ENCODE measurements at places on chromosomes 11 and 22.

DNA sequence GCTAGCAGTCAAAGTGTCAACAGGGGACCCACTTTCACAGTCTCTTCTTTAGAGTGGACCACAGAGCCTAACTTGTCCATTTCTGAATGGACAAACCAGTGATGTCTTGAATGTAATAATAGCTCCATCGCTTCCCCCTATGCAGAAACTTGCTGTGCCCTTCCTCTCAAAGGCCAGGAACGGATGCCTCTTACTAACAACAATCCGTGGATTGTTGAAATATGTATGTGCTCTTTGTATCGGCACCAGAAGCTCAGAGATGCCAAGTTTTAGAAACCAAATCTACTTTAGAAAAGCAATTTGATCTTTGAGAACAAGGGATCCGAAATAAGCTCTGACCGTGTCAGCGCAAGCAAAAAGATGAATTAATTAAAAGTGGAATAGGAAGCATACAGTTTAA is 259.5 kb upstream of the POU2AF2 start:
- ATAC-seq: no peak

GRCh38 chr22:17988800-17989513 is 35.4 kb downstream of the MICAL3 start:
- ATAC-seq: no peak

- ATAC-seq: no peak
Observed at GRCh38 chr11:130775306-130776060, 140.8 kb downstream of the SNX19 start.

DNA sequence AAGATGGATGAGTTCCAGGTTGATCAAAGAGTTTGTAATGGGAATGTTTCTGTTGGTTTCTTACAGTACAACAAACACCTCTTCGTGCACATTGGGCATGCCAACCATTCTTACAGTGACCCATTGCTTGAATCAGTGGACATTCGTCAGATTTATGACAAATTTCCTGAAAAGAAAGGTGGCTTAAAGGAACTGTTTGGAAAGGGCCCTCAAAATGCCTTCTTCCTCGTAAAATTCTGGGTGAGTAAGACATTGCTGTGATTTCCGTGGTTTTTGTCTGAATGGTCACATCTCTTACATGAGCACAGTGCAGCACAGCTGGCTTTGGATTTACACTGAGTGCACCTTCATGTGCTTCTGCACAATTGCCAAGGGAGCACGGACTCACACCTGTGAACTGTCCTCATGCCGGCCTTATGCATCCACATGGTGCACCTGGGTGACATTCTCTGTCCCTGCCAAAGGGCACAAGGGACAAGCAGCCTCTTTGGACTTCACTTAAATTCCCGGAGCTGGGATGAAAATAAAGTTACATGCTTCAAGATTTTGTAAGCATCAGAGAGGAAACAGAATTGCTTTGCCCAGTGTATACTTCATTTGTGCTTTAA is 107.1 kb upstream of the RASSF10 start:
- no peak for ATAC-seq

DNA sequence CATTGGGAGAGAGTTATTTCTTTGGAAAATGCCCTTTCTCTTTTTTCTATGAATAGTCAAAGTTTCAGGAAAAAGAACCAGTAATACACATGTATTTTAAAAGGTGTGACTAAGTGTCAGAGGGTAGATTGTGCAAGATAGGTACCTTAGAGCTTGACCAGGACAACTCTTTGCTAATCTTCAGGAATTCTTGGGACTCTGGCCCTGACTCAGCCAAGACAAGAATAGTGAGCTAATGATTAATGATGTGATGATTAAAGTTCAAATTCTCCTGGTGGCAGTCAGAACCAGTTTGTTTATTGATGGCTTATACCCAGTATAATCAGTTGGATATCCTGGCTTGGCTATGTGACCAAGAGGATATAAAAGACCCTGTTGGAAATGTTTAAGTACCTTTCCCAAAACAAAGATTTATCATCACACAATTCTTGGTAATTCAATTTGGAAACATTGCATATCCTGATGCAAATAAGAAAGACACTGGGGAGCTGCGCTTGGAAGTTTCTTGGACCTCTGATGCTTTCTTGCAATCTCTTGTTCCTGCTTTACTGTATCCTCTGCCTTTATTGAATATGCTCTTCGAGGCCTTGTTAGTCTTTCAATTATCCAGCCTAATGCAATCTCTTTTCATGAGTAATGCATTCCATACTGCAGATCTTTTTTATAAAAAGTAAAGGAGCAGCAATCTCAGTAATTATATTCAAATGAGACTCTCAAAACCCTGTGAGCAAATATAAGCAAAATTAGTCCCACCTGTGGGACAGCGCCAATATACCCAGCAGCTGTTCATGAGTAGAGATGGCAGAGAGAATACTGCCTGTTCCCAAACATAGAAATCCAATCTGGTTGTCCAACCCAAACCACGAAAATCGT is 48.0 kb upstream of the CEP126 start:
- peak; percentile 24 for ATAC-seq

- no peak for ATAC-seq
Observed at GRCh38 chr22:32555581-32555980, 81.0 kb downstream of the FBXO7 start.

- peak; percentile 37 for ATAC-seq
Observed at GRCh38 chr11:107840129-107840484, 18.5 kb downstream of the SLC35F2 start.

DNA sequence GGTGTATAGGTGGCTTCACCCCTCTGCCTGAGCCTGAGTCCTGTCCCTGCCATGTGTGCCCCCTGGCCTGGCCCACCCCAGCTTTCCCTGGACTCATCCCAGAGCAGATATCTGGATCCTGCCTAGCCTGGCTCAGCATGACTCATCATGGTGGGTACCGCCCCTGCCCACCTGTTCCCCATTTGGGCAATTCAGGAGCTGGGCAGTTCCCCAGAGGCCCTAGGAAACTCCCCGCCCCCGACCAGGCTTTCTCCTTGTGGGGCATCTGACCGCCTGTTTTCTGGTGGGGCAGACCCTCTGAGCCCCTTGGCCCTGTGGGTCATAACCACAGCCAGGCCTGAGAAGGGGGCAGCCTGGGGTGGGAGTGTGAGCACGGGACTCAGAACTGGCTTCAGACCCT is 4.4 kb downstream of the TSPO start:
- ATAC-seq: no peak

- ATAC-seq: no peak
Observed at GRCh38 chr22:40665312-40665711, 14.0 kb upstream of the MCHR1 start.

DNA sequence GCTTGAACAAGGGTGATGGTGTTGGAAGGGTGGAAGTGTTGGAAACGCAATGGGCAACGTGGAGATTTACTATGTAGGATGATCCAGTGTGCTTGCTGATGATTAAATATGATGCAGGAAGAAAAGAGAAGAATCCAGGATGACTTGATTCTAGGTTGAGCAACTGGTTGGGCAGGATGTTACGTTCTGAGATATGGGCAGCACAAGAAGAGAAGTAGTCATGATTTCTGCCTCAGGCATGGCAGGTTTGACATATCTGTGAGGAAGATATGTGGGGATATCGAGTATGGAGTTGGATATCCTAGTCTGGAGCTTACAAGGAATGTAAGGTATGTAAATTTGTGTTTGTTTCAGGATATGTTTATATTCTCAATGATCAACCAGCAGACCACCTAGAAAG is 1.9 kb downstream of the OR52K1 start:
- no peak for ATAC-seq

- no peak for ATAC-seq
Observed at GRCh38 chr11:65822776-65823528, 10.8 kb upstream of the SNX32 start.

DNA sequence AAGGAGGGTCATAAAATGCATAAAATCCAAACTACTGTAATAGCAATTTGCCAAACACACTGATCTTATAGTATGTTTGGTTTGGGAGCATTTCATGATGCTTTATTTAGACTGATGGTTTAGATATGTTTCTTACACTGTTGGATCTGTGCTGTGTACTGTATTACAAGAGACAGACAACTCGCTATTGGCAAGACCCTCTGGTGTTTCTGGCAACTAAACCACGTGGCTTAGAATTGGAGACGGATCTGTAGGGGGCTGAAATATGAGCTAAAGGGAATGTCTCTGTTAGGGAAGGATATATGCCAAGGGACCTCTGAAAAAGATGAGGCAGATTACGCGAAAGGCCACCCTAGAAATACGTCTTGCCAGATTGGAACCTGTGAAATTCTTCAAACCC is 208.7 kb downstream of the BARX2 start:
- no peak for ATAC-seq

DNA sequence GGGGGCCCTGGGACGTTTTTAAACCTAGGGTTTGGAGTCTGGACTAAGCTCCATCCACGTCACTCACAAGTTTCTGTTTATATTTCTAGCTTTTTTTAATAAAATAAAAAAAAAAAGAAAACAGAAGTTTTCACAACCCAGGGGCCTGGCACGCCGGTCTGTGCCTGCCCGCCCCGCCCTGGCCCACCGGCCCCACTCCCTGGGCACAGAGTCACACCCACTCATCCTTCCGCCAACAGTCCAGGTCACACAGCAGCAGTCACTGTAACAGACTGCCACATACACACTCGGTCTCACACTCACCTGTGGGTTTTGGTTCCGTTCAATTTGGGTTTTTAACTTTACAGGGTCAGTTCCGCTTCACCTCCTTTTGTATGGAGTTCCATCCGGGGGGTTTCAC is 5.3 kb upstream of the ACR start:
- ATAC-seq: no peak

GRCh38 chr11:129146191-129146590 is 45.9 kb downstream of the ARHGAP32 start:
- no peak for ATAC-seq

DNA sequence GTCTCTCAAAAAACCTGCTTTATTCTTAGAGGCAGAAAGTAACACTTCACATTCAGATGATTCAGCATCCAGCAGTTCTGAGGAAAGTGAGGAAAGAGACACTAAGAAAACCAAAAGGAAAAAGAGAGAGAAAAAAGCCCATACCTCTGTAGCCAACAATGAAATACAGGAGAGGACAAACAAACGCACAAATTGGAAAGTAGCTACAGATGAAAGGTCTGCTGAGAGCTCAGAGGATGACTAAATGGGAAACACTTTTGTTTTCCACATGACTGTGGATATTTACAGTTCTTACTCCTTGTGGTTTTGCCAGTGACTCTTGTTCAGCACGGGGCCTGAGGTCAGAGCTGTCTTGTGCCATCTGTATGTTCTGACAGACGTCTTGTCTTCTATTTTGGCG is 3.8 kb downstream of the TIMM8B start:
- ATAC-seq: no peak

DNA sequence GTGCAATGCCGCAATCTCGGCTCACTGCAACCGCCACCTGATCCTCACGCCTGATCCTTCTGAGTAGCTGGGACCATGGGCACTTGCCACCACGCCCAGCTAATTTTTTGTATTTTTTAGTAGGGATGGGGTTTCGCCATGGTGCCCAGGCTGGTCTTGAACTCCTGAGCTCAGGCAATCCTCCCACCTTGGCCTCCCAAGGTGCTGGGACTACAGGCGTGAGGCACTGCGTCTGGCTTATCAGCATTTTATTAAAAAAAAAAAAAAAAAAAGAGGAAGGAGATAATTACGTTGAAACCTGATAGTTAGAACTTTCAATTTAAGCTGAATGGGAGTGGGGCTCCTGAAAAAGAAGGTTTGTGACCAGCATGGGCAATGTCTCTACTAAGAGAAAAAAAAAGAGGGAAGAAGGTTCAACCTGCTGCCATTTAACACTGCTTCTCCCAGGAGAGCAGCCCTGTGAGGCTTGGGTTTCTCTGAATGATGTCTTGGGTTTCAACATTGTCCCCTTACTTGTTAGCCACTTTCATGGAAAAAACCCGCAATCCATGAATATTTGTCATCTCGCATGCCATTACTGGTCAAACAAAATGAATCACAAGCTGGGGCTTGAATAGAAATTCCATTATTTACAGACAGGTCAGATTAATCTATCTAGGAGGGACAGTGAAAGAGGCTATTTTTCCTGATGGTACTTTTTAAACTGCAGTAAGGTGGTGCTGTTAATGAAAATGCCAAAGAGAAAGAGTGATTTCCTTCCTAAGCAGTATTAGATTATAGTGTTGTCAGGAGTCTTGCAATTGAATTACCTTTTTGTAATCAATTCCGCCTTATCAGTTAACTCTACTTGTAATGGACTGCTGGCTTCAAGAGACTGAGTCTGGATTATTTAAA is 72.5 kb downstream of the PACS1 start:
- no peak for ATAC-seq

DNA sequence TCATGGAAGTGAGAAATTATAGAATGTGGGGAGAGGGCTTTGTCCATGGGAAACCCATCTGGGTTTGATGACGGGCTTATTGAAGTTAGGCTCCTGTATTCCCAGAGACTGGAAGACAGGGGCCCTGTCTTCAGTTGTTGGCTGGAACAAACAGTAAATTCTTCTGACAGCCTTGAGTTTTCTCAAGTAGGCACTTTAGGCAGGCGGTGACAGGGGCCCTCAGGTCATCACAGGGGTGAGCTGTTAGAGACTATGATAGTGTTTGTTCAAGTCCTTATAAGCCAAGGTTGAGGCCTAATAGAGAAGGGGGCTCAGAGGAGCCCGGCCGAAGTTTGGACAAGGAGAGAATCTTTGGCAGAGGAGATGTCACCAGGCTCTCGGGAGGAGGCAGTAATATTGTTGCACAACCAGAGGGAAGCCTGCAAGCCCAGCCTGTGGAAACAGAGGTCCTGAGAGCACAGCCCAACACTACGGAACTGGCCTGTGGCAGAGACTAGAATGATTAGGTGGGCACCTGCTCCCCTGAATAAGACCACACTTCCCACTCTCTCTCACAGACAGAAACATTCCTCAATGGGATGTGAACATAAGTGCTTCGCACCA is 20.2 kb upstream of the IL17RA start:
- ATAC-seq: no peak

GRCh38 chr22:37549704-37550059 is 10.6 kb upstream of the CDC42EP1 start:
- no peak for ATAC-seq

DNA sequence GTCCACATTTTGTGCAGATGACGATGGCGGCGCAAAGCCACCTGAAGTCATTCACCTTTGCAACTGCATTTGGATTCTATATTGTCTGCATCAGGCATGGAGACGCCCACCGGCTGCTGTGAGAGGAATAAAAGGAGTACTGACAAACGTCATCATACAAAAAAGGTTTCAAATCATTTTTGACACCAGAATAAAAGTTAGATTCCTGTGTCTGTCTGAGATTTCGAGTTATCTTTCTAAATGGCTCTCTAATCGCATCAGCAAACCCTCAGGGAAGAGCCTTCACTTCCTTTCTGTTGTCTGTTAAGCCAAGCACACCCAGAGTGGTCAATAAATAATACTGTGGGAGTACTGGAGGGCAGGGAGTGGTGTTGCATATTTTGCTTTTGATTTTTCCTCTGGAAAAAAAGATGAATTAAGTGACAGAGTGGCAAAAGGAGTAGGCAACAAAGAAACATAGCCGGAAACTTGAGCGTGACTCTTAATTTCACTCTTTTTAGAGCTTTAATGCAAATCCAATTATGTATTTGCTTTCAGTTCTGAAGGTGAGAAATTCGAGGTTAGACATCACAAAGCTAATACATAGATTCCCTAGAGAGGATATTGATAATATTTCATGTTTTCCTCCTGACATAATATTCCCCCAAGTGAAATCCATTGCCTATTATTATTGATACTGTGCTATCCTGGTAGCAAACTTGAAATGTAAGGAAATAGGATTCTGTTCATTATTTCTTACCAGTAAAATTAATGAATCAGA is 150.8 kb upstream of the MTMR2 start:
- no peak for ATAC-seq

All from gastroesophageal sphincter (tissue), 4 donors.